ENCODE measurements at places on chromosomes 4 and X.

GRCh38 chrX:133523526-133523925 lies 108.2 kb upstream of the GPC4 start:
- no peak for DNase-seq

DNA sequence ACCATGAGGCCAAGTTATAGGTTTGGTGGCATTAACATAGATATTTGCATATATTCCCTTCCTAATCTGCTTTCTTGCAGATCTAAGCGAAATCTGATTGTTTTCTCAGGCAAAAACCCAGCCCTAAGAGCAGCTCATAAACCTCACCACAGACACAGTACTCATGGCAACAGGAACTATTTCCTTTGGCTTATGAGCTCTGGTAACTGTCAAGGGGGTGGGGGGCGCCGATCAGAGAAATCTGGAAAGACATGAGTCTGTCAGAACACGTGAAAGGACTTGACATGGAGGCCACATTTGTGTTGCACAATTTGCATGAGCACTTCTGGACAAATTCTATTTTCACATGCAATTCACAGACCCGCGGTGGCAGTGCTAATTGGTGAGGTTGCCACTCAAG lies 83.7 kb downstream of the MGST2 start:
- DNase-seq = no peak

DNA sequence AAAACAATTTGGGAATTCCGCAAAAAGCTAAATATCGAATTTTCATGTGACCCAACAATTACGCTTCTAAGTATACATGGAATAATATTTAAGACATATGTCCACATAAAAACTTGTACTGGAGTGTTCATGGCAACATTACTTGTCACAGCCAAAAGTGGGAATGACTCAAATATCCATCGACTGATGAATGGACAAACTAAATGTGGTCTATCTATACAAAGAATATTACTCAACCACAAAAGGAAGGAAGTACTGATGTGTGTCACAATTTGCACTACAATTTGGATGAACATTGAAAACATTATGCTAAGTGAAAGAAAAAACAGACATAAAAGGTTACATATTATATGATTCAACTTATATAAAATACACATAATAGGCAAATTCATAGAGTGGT lies 71.9 kb downstream of the AFF2 start:
- no peak for DNase-seq

DNA sequence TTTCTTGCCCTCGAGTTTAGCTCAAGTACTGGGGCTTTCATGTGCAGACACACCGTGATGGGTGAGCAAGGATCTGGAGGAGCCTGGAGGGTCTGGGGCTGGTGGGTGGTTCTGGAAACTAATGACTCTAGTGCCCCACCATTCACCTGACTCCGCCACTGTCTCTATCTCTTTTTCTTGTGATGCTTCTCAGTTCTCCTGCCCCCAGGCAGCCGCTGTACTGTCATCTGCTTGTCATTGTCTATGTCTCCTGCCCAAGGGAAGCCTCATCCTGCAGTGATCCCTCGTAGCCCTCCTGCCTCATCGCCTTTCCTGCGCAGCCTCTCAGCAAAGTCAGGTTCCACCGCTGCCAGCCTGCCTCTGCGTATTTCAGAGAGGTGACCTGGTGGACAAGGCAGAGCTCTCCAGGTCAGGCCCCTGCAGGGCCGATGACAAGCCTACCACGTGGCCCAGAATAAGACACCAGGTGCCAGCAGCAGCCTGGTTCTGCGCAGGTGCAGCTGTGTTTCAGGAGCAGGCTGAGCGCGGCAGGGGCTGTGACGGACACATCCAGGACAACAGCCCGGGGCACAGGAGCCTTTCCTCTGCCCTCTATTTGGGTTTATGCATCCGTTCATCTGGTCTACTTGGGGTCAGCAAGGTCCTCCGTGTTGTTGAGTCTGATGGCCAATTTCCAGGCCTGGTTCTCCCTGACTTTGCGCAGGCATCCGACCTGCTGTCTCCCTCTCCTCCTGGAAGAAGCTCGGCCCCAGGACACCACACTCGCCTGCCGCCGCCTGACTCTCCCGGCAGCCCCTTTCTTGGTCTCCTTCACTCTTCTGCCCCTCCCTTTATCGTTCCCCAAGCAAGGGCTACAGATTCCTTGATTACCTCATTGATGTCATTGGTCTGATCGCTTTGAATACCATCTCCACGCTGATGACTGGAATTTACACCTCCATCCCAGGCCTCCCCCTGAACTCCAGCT lies 30.9 kb upstream of the CDKN2AIP start:
- no peak for DNase-seq

- DNase-seq = no peak
These were observed 736.1 kb upstream of the FRG1 start for GRCh38 chr4:189204616-189205015.

GRCh38 chrX:150767475-150768131 lies 74.4 kb downstream of the MTMR1 start:
- peak; percentile 92 for DNase-seq

DNA sequence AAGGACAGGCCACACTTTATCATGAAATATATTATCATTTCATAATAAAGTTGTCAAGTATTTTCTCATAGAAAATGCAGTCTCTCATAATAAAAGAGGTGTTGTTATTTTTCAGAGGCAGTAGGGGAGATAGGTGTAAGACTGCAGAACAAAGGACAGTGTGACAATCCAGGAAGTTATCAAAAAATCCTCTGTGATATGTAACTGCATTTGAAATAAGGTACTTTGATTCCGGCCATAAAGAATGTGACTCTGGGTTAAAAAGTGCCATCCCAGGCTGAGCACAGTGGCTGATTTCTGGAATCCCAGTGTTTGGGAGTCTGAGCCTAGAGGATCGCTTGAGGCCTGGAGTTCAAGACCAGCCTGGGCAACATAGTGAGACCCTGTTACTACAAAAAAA lies 37.6 kb upstream of the TMPRSS11B start:
- DNase-seq = no peak

DNA sequence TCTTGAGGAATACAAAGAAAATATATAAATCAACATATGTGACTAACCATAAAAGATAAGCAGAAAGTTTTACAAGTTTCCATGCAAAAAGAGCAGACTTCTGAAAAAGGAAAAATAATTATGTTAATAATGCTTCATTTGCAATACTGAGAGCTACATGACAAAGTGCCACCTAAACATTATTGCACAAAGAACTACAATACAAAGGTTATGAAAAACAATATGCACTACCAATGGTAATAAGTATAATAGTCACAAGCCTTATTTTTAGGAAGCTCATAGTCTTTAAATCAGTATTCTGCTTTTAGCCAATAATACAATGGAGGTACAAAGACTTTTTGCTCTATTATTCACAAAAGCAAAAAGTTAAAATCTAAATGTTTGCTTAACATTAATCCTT lies 411.2 kb downstream of the TLL1 start:
- no peak for DNase-seq

DNA sequence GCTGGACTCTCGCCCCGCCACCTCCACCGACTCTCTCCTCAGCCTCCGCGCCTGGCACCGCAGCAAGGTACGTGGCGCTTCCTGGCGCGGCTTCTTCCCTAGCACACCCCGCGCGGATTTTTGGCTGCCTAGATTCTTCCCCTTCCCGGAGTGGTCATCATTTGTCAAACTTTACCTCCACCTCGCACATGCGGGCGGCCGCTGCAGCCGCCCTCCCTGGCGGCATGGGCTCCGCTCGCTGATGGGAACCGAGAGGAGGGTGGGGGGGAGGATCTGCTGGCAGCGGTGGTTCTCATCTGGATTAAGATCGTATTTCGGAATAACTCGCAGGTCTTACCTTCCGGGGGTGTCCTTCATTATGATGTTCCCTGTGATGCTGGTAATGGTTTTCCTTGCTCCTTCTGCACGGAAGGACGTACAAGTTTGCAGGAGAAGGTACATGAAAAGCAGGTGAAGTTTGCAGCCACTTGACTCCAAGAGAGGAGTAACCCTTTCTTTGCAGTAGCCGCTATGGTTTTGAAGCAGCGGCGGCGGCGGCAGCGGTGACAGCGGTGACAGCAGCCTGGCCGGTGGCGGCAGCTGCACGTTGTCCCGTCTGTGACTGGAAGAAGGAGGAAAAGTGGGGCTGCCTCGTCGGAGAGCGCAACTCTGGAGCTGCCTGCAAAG lies 2183.9 kb upstream of the TENM3 start:
- DNase-seq = peak; percentile 1

GRCh38 chrX:15854080-15854655 lies 445 bp downstream of the AP1S2 start:
- DNase-seq = no peak

- no peak for DNase-seq
These were observed 486 bp downstream of the CLCN3 start for GRCh38 chr4:169620880-169621248.

GRCh38 chr4:4555916-4556315 lies 14.1 kb upstream of the STX18 start:
- peak; percentile 97 for DNase-seq

- DNase-seq = no peak
These were observed 61.3 kb downstream of the UBE2NL start for GRCh38 chrX:143945171-143945570.

DNA sequence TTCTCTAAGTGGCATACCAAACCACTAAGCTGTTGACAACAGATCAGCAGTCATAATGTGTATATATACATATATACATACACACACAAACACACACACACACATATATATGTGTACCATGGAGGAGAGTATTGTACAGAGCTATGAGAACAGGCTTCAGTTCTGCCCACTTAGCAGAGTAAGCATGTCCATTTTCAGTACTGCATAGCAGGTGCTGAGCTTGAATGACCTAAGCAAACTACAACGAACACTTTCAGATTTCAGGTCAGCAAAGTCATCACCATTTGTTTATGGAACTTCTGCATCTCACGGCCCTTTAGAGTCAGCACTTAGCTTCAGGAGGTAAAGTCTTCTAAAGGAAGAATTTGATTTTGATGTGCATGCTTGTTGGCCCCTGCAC lies 735.8 kb upstream of the ATOH1 start:
- DNase-seq = no peak

DNA sequence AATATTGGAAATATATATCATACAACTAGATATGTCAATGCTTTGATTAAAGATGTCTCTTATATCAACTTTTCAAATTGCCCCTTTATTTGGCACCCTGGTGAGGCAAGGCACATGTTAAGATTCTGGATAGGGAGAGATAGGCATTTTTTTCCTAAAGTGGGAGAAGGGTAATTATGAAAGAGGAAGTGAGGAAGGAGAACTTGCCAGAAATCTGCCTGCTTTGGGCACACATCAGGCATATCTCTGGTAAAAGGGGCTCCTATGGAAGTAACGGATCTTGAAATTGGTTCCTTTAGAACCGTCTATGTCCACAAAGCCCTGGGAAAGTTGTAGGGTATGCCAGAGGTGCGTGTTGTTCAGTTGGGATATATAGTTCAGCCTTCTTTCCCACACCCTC lies 5.7 kb downstream of the IL15 start:
- DNase-seq = no peak

DNA sequence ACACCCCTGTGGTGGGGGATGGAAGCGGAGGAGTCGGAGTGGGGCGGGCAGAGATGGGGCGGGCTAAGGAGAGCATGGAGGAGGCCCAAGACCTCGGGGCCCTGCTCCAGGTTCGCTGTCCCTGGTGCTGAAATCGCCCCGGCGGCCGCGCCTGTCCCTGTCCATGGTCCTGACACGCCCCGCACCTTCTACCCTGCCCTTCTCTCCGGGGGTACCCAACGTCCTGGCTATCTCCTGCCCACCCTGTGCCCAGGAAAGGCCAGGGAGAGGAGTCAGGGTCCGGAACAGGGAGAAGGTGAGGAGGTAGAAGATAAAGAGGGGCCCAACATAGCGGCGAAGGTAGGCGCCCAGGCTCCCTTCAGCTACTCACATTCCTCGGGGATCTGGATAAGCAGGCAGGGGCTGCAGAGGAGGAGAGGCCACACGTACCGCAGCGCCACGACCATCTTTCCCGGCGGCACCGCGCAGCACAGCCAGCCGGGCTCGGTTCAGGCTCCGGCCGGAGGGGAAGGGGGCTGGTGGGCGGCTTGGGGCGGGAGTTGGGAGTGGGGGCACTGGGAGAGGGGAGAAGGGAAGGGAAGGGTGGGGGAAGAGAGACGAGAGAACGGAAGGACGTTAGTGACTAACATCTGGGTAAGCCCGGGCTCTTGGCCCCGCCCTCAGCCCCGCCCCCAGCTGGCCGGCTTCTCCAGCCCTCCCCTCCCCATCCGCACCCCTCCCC lies 10.4 kb downstream of the L1CAM start:
- DNase-seq = no peak

GRCh38 chr4:2686379-2687265 lies 69.5 kb downstream of the TNIP2 start:
- no peak for DNase-seq

DNA sequence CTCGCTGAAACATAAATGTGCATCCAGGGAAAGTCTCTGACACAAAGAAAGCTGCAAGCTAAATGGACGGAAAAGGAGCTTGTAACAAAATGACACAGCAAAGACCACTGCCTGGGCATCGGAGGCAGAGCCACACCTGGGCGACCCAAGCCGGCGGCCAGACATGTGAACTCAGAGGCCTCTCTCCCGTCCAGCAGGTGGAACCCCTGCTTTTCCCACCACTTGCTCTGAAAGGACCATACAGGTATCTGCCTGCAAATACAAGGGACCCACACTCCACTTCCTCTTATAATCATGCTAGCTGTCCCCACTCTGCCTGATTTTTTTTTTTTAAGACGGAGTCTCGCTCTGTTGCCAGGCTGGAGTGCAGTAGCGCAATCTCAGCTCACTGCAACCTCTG lies 12.0 kb downstream of the CPLX1 start:
- no peak for DNase-seq

GRCh38 chr4:116603096-116603495 lies 482.3 kb downstream of the TRAM1L1 start:
- no peak for DNase-seq

DNA sequence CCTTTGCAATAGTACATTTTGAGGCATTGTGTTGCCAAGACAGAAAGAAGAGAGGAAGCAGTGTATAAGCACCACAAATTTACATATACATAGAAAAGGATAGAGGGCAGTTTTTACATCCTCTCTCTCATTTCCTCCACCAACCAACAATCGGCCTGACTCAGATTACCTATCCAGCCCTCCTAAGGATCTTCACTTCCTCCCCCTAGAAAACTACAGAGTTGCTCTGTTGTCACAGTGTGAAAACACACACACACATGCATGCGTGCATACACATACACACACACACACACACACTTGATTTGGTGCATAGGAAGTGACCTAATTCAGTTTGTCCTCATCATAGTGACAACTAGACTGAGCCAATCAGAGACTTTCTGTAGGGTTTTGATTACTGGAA lies 98.8 kb upstream of the SPRY1 start:
- no peak for DNase-seq

Measured in astrocyte (in vitro differentiated cells and primary cell).